ENCODE measurements at places on chromosomes 6 and 20.

- no peak for DNase-seq
These were observed 165.7 kb upstream of the OLIG3 start for GRCh38 chr6:137659871-137660270.

DNA sequence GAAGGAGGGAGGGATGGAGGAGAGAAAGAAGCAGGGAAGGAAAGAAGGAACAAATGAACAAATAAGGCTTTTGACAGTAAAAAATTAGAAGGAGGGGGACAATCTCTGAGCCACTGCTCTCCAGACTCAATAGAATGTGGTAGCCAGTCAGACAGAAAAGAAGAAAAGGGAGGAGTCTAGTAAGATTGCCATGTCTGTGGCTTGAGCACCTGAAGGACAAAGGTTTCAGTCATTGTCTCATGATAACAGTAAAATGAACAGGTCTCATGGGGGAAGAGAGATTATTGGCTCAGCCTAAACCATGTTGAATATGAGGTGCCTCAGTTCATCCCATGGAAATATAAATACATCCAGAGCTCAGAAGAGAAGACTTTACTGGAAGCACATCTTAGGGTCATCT is 14.0 kb upstream of the LOC128125822 start:
- no peak for DNase-seq

DNA sequence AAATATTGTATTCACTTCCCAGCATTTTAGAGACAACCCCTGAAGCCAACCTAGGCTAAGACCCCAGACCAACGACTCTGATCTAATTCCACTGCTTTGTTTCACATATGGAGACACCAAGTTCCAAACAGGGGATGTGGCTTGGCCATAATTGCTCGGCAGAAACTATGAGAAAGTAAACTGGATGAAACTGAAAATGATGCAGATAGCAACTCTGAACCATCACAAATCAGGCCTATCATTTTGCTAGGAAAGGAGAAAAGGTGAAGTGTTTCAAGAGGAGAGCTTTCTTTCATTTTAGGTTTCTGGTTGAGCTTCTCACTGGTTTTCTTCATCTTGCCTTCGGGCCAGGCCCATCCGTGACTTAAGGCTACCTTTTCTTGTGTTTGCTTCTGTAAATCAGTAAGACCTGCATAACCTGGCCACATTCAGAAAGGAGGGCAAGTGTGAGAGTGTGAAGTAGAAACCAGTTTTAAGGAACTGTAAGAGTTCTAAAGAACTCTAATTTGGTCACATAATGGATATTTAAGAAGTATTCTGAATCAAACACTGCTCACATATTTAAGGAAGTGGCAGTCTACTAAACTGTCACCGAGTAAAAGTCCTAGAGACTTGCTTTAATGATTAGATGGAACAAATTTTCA is 105.8 kb downstream of the BACH2 start:
- no peak for DNase-seq

DNA sequence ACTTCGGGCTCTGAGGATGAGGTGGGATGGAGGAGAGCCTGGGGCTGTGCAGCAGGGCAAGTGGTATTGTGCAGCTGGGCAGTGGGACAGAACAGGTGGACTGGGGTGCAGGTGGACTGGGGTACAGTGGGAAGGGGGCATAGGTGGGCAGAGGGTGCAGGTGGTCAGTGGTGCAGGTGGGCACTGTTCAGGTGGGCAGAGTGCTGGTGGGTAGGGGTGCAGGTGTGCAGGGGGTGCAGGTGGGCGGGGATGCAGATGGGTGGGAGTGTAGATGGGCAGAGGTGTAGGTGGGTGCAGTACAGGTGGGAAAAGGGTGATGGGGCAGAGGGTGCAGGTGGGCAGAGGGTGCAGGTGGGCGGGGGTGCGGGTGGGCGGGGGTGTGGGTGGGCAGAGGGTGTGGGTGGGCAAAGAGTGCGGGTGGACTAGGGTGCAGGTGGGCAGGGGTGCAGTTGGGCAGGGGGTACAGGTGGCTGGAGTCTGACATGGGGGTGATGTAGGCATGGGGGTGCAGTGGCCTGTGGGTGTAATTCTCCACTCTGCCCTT is 20.4 kb downstream of the BHLHE23 start:
- DNase-seq, result no peak

GRCh38 chr6:68189217-68189815 is 445.8 kb upstream of the ADGRB3 start:
- no peak for DNase-seq

GRCh38 chr20:41316051-41316450 is 1.5 kb downstream of the ZHX3 start:
- no peak for DNase-seq

GRCh38 chr6:69232008-69232407 is 564.8 kb downstream of the LMBRD1 start:
- no peak for DNase-seq
